GDM1 (cell line): ENCODE measurements at places on chromosomes 7 and 10.
A peak's percentile ranks its signal among the peaks of the same experiment; 100 is the strongest.

DNA sequence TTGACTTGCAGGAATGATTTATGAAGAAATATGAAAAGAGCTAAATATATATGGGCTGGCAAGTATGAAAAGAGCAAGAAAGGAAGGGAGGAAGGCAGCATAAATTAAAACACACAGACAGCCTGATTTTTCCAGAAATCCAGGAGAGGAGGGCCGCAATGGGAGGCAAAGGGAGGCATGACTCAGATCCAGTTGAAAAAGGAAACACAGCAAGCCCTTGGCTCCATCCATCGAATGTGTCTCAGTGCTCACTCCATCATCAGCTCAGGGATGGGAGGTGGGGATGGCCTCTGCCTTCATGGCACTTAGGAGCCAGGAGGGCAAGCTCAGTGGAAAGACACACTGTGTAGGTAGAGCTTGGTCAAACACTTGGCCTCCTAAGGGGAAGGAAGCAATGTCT, 75.7 kb upstream of the PDZD8 start:
- DNase-seq = no peak

GRCh38 chr7:91299952-91300775, 35.9 kb downstream of the FZD1 start:
- no peak for DNase-seq

- no peak for DNase-seq
Measured at GRCh38 chr10:95289921-95290421, 832 bp downstream of the PDLIM1 start.

GRCh38 chr7:7416031-7416858, 119.4 kb downstream of the COL28A1 start:
- no peak for DNase-seq

- DNase-seq = no peak
Measured at GRCh38 chr7:112905950-112906349, 115.8 kb upstream of the TMEM168 start.

DNA sequence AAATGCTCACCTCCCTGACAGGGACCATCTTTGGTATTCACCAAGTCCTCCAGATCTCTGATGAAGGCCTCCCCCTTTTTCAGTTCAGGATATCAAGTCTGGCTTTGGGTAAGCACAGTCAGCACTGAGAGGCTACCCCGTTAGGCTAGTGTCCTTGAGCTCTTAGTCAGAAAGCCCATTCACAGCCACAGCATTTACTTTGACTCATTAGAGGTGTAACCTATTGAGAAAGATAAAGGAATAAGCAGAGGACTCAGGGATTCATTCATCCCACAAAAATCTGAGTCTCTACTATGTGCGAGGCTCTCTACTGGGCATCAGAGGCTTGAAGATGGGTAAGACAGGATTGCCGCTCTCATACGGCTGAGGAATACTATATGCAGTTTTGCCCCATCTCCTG, 14.0 kb upstream of the RAMP3 start:
- no peak for DNase-seq

DNA sequence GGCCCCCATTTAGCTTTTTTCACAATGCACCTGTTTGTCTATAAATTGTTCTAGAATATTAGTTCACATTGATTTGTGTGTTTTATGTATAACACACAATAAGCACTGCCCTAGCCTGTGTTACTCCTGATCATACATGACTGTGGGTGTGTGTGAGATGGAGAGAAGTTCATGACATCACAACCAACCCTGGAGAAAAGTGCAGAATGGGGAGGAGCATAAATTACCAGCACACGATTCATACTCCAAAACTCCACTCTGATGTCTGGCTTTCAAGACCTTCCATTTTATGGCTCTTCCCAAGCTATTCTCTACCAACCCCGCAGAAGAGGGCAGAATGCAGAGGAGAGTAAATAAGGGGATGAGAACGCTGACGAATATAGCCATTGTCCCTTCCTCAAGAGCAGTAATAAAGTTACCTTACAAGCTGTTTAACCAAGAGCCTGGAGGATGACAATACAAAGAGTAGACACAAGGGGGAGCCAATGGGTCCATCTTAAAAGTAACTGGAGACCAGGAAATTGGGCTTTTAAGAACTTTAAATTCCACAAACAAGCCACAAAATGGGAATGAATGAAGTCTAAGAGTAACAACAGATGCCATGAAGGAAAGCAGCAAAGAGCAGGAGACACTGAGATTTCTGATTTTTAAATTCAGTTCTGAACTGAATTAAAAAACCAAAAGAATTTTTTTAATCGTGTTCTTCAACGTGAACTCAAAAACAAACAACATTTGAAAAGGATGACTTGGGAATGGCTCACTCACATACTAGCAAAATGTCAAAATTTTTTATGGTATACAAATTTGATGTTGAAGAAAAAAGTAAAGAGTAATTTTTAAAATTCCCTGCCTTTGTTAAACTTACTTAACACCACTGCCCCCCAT, 159.6 kb downstream of the PARD3 start:
- peak; percentile 16 for DNase-seq

DNA sequence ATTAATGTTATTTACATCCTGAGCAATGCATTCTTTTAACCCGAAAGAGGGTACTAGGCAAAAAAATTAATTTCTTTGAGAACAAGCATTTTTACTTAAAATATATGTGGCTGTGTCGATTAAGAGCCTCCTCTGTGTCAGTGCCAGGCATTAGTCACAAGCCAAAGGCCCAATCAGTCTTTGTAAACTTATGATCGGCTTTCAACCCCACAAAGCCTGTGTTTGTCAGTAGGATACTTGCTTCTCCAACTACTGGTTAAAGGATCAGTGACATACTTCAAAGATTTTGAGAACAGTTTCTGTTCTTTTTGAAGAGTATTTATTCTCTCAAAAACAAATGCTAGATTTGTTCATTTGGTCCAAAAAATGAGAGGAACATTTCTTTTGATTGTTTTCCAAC, 159.3 kb downstream of the NRCAM start:
- DNase-seq = no peak

DNA sequence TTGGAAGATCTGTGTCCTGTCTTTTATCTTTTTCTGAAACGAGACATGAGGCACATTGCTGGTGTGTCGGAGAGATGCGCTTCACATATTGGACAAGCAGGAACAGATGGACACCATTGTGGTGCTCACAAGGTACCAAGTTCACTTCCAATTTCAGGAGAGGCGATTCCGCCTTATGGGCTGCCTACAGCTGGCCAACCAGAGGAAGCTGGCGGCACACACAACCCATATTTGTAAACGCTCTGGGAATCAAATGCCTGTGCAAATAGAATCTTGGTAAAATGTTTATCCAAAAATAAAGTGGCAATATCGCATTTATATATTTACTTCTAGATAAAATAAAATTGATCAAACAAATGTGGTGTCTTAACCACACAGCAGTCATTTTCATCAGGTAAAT, 337.4 kb downstream of the TCERG1L start:
- DNase-seq = no peak

GRCh38 chr7:81235997-81236396, 317.1 kb upstream of the SEMA3C start:
- no peak for DNase-seq

- DNase-seq = no peak
Measured at GRCh38 chr10:117112220-117112619, 25.9 kb downstream of the VAX1 start.

- no peak for DNase-seq
Measured at GRCh38 chr7:41773756-41774155, 70.9 kb upstream of the INHBA start.

GRCh38 chr7:102253973-102254370, 32.7 kb upstream of the SH2B2 start:
- DNase-seq = no peak

- DNase-seq = no peak
Measured at GRCh38 chr7:22934473-22935065, 79.4 kb downstream of the HYCC1 start.

DNA sequence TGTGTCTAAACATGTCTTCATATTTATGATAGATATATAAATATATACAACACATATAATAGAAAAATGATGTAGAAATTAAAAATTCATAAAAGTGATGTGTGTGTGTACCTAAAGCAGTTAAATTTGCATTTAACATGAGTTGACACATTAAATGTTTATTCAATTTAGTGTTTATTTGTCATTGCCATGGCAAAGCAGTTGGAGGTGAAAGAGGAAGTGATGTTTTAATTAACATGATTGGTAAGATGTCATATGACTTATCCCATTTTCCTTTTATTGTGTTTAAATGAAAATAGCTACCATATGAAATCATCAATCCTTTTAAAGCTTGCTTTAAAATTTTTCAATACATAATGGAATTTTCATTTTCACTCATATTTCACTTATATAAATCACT, 452.6 kb downstream of the SUGCT start:
- no peak for DNase-seq

DNA sequence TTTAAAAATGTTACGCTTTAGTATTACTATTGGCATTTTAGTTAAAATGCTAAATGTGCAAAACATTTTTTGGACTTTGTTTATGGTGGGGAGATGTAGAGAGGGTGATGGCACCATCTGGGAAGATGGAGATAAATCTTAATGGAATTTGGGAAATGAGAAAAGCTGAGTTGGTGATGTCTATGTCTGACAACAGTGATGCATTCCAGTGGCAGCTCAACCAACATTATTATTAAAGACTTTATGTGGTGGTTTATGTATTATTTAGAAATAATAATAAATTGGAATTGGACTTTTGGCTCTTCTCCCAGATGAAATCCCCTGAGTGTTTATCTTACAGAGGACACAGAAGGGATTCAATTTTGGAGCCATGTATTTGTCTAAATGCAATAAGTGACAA, 77.6 kb downstream of the SEC23IP start:
- DNase-seq = no peak

DNA sequence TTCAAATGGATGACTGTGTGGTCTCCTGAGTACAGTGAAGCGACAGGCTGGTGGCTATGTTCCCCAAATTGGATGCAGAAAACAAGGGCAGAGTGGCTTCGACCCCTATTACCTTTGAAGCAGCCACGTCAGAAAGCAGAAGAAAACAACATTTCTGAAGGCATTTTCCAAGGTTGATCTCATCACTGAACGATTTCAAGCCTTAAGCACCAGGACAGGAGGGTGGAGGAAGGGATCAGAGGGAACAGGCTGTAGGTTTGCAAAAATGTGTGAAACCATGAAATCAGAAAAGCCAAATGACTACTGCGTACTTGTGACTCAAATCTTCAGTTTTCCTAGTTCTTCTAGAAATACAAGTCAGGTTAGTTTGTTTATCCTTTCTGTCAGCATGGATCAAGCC, 181.0 kb upstream of the TMEM106B start:
- no peak for DNase-seq

DNA sequence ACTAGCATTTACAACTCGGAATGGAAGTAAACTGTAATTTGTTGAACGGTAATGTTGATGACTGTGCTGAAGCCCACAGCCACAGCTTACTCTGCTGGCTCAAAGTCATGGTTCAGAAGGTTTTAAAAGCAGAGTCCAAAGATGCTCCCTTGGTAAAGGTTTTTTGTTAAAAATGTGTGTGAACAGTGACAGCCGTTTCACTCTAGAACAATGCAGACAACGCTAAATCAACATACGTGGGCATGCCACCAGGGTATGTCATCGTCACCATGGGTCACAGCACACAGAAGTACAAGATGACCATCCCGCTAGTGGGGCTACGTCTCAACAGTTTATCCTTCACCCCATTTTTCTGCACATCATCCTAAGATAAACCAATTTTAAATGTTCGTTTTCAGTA, 106.5 kb upstream of the LANCL2 start:
- DNase-seq = no peak

DNA sequence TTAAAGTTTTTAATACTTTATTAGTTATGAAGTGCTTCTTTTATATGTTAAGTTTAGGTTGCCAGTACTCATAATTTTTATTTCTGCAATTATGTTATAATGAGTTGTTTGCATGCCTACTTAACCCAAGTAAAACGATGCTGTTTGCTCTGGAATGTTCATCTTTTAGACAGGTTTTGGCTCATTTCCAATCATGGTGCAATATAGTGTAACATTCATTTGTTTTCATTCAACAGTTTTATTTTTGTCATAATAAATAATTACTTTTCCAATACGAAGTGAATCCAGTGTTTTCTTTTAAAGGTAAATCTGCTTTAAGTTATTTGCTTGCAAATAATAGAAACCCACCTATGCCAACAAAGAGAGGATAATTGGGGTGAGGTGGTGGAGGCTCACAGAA, 22.1 kb downstream of the ARL5B start:
- DNase-seq = no peak

- DNase-seq = no peak
Measured at GRCh38 chr10:68752711-68753350, 31.8 kb downstream of the CCAR1 start.

- DNase-seq = no peak
Measured at GRCh38 chr7:42869131-42870020, 42.5 kb downstream of the C7orf25 start.

- no peak for DNase-seq
Measured at GRCh38 chr7:127782075-127782474, 130.1 kb downstream of the SND1 start.

GRCh38 chr10:33223326-33224000, 111.0 kb downstream of the NRP1 start:
- no peak for DNase-seq

GRCh38 chr10:113566888-113567287, 14.0 kb downstream of the HABP2 start:
- DNase-seq = no peak

DNA sequence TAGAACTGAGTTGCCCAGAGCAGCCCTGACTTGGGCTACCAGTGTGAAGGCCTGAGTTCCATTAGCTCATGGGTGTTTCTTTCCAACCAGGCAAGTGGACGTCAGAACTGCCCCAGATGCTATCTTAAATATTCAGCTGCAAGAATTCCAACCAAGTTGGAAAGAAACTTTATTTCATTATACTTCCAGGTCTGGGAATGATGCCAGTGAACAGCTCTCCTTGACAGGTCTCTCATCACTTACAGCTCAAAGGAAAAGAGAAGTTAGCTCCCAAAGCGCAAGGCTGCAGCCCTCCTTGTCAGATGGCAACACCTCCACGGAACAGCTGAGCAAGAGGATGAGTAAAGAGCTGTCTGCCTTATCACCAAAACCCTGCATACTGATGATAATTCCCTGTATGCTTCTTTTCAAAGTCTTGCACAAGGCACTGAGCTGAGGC, 255.5 kb upstream of the AOAH start:
- no peak for DNase-seq

- no peak for DNase-seq
Measured at GRCh38 chr7:75033826-75034225, 39.8 kb downstream of the RCC1L start.

GRCh38 chr7:86833360-86833759, 189.7 kb downstream of the GRM3 start:
- DNase-seq = no peak

- DNase-seq = no peak
Measured at GRCh38 chr7:140201393-140201792, 24.6 kb upstream of the KDM7A start.

GRCh38 chr10:118633786-118634185, 38.3 kb upstream of the PRLHR start:
- DNase-seq = no peak

GRCh38 chr7:51269321-51269720, 47.3 kb downstream of the COBL start:
- no peak for DNase-seq
